ENCODE measurements at places on chromosomes 16 and 17. TPM values are rescaled to one million over a fixed set of nuclear protein-coding genes. Genes with fewer than 3 reads are reported as not detected.

The SLC35G6 gene
- total RNA-seq: not detected

The CCL4L2 gene
- total RNA-seq: not detected

The TAC4 gene
- not detected for total RNA-seq

The NUPR1 gene
- 34.2 TPM for total RNA-seq

The NCOR1 gene
- 118 TPM for total RNA-seq

The POLR3E gene
- 72.4 TPM for total RNA-seq

The SLC52A1 gene
- 0.29 TPM for total RNA-seq

The CA4 gene
- total RNA-seq: 4.7 TPM

- DNase-seq: no peak
Observed at GRCh38 chr17:58605986-58606385, 85.9 kb downstream of the TEX14 start.

DNA sequence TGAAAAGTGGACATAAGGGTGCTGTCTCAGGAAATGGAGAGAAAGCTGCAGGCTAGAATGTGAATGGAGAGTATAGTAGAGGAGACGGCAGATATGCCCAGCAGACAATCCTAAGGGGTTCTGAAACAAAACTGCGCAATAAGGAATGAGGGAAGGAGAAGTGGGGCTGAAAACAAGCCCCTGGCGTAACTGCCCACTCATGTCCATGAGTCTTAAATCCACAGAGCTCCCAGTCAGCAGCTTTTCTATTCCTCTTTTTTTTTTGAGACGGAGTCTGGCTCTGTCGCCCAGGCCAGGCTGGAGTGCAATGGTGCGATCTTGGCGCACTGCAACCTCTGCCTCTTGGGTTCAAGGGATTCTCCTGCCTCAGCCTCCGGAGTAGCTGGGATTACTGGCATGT lies 5.9 kb downstream of the STRADA start:
- DNase-seq: no peak

DNA sequence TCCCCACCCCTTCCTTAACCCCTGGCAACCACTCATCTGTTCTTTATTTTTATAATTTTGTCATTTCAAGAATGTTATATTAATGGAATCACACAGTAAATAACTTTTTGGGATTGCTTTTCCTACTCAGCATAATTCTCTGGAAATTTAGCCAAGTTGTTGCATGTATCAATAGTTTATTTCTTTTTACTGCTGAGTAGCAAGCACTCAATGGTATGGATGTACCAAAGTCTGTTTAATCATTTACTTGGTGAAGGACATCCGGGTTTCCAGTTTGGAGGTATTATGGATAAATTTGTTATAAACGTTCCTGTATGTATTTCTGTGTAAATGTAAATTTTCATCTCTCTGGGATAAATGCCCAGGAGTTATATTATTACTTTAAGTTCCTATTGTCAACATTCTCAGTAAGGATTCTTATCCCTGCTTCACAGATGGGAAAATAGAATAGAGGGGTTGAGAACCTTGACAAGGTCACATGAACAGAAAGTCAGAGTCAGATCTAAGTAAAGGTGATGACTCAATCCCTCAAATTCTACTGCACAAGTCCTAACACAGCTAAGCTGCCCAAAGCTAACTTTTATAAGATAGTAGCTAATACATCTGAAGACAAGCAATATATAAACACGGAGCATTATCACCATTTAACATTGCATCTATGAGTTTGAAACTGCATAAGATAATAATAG lies 62.4 kb upstream of the MTMR4 start:
- no peak for DNase-seq

DNA sequence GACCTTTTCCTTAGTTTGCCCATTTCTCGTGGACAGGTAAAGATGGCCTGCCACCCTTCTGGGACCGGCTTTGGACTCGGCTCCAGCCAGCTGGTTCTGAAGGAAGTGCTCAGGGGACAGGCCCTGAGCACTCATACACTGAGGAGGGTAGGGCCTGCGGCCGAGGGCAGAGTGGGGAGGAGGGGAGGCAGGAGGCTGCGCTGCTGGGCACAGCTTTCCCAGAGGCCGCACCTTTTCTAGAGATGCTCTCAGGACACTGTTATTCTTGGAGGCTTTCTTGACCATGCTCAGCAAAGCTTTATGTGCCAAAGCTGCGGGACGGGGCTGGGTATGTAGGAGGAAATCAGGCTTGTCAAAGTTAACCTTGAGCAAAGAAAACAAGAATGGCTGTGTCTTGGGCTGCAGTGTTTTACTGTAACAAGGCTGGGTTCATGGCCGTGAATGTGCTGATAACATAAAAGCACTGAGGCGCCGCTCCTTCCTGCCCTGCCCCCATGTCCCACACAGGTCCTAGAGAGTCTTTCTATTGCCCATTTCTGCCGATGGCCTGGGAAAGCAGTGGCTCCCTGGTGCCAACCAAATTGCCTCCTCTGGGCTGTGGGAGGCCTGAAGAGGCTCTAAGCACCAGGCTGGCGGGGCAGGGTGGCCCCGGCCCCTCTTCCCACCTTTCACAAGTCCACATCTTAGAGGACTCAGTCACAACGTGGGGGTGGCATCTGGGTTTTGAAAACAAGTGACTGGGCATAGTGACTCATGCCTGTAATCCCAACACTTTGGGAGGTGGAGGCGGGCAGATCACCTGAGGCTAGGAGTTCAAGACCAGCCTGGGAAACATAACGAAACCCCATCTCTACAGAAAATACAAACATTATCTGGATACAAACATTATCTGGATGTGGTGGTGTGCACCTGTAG lies 22.3 kb upstream of the TIMP2 start:
- no peak for DNase-seq

DNA sequence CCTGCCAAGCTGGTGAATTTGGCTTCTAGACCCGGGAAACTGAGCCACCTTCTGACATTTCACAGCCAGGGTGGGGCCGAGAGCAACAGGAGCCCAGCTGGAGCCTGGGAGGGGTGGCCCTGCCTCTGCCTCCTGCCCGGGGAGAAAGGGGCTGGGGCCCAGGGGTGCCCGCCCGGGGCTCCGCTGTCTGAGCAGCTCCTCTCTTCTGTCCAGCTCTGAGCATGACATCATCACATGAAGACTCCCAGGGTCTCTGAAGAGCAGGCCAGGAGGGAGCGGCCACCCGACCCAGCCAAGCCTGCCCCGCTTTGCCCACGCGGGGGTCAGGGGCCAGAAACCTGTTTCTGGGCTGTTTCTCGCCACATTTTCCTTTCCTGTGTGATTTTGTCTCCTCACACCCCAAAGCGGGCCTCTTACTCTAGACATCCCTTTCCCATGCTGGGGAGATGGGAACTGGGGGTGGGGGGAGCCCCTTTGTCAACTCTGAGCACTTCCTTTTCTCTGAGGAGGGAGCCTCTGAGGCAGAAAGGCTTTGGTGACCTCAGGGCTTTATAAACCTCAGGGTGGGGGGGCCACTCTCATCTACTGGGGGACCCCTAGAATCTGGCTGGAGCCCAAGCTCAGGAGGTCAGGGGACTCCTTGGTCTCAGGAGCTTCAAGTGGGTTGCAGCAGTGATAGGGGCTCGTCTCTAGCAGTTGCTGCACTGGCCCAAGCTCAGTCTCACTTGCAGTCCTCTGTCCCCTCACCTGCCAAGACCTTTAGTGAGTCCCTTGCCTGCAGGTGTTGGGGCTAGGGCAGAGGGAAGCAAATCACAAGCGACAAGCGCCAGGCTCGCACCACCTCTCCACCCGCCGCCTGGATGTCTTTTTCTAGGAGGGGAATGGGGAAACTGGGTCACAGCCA lies 7.6 kb downstream of the UBALD2 start:
- no peak for DNase-seq

DNA sequence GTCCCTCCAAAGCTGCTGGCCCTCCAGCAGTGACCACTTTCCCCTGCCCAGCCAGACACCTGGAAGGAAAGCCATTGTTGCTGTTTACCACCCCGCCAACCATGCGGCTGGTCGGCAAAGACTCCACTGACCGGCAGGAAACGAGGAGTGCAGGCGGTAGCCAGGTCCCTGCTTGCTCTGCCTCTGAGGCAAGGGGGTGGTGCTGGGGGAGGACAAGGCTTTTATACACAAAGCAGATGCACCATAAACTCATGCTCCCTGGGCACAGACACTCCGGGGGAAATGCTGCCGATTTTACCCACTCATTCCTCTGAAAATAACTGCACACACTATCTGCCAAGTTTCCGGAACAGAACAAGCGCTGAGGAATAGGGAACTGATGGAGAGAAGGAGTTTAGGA lies 62.8 kb upstream of the GRIN2A start:
- no peak for DNase-seq

DNA sequence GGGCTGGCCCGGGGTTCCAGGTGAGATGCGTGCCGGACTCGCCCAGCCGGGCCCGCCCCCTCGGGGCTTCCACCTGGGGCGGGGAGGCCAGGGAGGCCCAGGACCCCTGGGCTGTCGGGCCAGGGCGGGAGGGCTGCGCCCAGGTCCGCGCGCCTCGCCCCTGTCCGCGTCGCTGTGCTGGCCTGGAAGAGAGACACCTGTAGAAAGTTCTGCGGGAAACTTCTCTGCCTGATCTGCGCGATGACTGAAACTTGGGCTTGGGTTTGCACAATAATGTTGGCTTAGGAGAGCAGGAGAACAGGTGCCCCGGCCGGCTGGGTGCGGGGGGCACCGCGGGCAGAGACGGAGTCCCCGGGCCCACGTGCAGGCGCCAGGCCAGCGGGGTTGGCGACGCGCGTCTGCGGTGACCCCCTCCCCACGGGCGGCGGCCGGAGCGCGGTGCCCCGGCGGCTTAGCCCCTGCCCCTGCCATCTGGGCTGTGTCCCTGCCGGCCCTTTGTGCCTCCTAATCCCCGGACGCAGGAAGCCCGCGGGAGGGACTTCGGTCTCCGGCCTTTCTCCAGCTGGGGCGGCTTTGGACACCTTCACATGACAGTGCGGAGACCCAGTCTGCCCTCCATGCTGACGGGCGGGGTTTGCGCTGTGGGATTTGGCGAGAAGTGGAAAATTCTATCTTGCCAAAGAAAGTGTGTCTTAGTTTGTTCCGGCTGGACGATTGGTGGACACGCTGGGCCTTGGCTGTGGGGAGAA lies 483 bp downstream of the LLGL2 start:
- DNase-seq: no peak

DNA sequence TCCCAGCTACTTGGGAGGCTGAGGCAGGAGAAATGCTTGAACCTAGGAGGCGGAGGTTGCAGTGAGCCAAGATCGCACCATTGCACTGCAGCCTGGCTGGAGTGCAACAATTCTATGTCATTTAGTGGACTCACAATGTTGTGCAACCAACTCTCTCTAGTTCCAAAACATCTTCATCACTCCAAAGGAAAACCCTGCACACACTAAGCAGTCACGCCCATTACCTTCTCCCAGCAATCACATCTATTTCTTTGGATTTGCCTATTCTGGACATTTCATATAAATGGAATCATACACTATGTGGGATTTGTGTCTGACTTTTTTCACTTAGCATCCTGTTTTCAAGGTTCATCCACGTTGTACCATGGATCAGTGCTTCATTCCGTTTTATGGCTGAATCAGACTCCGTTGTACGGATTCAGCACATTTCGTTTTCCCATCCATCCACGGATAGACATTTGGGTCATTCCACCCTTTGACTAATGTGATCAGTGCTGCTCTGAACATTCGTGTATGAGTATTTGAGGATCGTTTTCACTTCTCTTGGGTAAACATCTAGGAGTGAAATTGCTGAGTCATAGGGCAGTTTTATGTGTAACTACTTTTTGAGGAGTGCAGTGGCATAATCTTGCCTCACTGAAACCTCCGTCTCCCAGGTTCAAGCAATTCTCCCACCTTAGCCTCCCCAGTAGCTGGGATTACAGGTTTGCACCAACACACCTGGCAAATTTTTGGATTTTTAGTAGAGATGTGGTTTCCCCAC lies 45.4 kb upstream of the EMP2 start:
- no peak for DNase-seq

DNA sequence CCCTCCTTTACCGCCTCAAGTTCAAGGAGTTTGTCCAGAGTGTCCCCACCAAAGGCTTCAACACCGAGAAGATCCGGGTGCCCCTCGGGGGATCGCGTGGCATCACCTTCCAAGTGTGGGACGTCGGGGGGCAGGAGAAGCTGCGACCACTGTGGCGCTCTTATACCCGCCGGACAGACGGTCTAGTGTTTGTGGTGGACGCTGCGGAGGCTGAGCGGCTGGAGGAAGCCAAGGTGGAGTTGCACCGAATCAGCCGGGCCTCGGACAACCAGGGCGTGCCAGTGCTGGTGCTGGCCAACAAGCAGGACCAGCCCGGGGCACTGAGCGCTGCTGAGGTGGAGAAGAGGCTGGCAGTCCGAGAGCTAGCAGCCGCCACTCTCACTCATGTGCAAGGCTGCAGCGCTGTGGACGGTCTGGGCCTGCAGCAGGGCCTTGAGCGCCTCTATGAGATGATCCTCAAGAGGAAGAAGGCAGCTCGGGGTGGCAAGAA lies 1.1 kb downstream of the ARL4D start:
- DNase-seq: no peak

GRCh38 chr16:66412182-66412581 lies 14.9 kb upstream of the BEAN1 start:
- no peak for DNase-seq

DNA sequence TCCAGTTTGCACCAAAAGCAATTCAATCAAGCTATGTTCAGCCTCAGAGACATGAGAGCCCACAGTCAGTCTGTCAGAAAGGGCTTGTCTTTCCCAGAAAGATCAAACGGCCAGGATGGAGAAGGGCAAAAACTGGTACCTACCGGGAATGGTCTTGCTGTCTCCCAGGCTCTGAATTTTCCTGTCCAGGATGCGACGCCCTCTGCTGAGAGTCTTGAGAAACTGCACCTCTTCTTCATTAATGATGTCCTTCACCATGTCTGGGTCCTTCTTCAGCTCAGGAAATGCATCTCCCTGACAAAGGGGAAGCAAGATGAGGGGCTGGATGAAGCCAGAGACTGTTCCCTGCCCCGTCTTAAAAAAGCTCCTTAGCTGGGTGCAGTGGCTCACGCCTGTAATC lies 15.8 kb upstream of the EXOSC6 start:
- no peak for DNase-seq

GRCh38 chr17:4080686-4081085 lies 62.1 kb downstream of the ZZEF1 start:
- DNase-seq: no peak

GRCh38 chr17:64042700-64043485 lies 22.5 kb upstream of the ICAM2 start:
- DNase-seq: no peak

GRCh38 chr17:12814718-12815117 lies 25.4 kb downstream of the ARHGAP44 start:
- no peak for DNase-seq

GRCh38 chr17:68431661-68432071 lies 25.6 kb downstream of the WIPI1 start:
- DNase-seq: no peak

GRCh38 chr16:67277999-67278772 lies 1.1 kb upstream of the PLEKHG4 start:
- DNase-seq: no peak
